ENCODE measurements at places on chromosomes 16 and 17.

GRCh38 chr17:39963829-39964228, 1.0 kb downstream of the GSDMA start:
- no peak for DNase-seq

DNA sequence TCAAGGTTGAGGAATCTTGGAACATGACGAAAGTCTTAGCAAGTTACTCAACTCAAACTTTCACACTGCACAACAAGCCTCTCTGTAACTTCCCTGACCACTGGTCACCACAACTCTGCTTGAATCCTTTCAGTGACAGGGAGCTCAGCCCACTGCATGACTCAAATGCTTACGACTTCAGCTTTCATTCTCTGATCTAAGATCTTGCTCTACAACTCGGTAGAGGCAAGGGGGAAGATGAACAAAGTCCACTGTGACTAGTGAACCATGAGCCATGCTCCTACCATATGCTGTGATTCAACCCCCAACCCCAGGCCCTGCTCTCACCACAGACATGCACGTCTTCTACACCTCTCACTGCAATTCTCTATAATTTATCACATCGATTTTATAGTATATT, 160.9 kb downstream of the SLC39A11 start:
- DNase-seq: no peak

- DNase-seq: no peak
Observed at GRCh38 chr16:27439271-27440018, 37.5 kb downstream of the IL21R start.

- DNase-seq: no peak
Observed at GRCh38 chr17:13918247-13918646, 151.1 kb upstream of the COX10 start.

DNA sequence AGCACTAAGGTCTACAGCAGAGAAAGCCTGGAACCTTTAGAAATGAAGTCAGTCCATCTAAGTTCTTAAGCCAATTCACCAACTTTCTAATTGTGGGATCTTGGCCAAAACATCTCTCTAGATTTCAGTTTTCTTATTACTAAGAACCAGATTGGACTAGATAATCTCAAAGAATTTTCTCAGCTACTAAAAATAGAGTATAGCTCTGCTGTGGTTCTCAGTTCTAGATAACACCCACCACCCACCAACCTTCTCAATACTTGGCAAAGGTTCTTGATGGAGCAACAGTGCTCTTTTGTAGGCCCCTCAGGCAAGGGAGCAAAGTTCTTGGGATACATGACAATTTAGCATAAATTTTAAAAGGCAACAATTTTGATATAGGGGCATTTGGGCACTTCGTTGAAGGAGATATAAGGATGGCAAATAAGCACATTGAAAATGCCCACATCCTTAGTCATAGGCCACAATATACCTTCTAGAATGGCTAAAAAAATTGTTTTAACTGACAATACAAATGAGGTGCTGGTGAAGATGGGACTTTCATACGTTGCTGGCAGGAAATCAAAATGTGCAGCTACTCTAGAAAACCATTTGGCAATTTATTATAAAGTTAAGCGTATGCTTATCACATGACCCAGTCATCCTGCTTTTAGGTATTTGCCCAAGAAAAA, 74.4 kb upstream of the TMEM132E start:
- no peak for DNase-seq

DNA sequence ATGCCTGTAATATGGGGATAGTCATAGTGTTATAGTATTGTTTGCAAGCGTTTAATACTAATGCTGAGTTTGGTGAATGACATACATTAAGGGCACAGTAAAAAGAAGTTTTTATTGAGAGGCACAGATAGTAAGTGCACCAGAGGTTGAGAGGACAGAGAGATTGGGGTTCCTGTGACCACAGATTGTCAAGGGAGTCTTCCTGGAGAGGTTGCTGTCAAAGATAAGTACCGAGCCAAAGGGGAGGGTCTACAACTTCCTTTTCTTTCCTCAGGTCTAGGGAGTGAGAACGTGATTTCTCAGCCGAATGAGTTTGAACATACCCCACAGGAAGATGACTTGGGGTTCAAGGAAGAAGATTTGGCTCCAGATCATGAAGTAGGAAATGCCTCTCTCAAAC, 1.8 kb downstream of the ZNF48 start:
- no peak for DNase-seq

- DNase-seq: no peak
Observed at GRCh38 chr16:391885-392335, 5.1 kb upstream of the NME4 start.

GRCh38 chr17:74296548-74296936, 22.5 kb downstream of the DNAI2 start:
- peak; percentile 8 for DNase-seq

GRCh38 chr17:13480877-13481276, 120.9 kb downstream of the HS3ST3A1 start:
- DNase-seq: no peak

- no peak for DNase-seq
Observed at GRCh38 chr17:44115585-44116415, 7.6 kb downstream of the HDAC5 start.

- DNase-seq: peak; percentile 8
Observed at GRCh38 chr16:8571061-8571596, 19.2 kb downstream of the TMEM114 start.

- no peak for DNase-seq
Observed at GRCh38 chr17:4587803-4588202, 3.5 kb downstream of the SMTNL2 start.

All from AG09319 (cell line).